ENCODE measurements at places on chromosomes 6 and 20.
A peak's percentile ranks its signal among the peaks of the same experiment; 100 is the strongest.

DNA sequence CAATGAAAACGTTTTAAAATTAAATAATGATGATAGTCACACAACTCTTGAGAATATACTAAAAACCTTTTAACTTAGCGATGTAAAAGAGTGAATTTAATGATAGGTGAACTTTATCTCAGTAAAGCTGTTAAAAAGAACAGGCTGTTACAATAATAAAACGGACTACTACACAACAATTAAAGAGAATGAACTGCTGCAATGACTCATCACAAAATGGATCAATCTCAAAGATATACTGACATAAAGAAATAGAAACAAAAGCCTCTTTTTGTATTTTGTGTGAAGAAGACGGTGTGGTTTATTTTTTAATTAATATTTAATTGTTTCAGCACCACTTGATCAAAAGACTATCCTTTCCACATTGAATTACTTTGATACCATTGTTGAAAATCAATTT lies 352.4 kb upstream of the GJE1 start:
- DNase-seq = no peak

- DNase-seq = peak; percentile 50
These were observed 133.8 kb downstream of the SMOC2 start for GRCh38 chr6:168574699-168575195.

DNA sequence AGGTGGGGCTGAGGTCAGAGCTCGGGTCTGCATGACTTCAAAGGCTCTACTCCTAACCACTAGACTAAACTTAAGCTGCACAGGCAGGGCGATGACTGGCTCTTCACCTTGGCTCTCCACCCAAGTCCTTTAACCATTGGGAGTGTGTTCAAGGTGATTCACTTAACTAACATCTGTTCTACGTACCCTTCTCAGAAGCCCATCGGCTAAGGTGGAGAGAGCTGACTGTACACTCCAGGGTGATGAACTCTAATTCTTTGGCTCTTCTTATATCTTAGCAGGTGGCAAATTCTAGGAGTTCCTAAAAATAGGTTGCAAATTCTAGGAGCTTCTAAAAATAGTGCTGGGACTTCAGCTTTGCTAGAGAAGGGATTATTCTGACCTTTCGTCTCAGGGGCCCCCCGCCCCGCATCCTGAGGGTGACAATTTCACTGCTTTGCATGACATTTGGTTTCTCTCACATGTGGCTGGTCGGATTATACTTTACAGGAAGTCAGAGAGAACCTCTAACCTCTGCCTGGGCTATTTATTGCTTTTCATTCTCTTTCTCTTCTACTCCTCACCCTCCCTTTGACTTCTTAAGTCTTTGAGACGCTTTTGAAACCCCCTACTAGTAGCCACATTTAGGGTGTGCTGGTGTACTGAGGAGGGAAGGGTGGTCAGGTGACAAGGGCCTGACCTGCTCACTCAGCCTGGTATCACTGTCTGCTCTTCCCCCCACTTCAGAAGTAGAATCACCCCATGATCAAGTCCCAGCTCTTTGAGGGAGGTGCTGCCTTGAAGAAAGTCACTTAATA lies 55.5 kb downstream of the PRDM1 start:
- no peak for DNase-seq

- no peak for DNase-seq
These were observed 468.0 kb upstream of the POU3F2 start for GRCh38 chr6:98366371-98366770.

- no peak for DNase-seq
These were observed 69.8 kb downstream of the MYB start for GRCh38 chr6:135250751-135251497.

GRCh38 chr6:157521362-157522335 lies 140.7 kb downstream of the ZDHHC14 start:
- DNase-seq = no peak

DNA sequence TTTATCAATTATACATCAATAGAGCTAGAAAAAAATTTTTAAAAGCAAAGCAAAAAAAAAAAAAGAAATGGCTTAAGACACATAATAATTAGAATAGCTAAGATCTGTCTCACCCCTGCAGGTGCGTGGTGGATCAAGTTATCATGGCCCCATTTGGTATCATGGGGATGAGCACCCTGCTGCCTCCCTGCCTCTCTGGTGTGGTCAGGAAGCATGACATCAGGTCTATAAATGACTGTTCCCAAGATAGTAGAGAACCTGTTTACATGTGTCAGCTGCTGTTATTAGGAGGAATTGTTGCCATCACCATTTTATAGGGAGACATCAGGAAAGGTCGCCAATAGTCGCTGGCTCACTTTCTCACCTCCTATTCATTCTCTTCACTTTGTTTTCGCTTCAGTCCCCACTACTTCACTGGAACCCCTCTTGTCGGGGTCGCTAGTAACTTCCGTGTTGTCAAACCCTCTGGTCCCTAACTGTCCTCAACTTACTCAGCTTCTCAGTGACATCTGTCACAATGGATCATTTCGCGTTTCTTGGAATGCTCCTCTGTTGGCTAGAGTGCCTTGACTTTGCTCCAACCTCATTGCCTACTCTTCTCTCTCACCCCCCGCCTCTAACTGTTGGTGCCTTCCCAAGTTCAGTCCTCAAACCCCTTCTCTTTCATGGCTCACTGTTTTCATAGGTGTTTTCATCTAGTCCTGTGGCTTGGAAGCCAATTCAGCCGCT lies 4.7 kb downstream of the DNTTIP1 start:
- no peak for DNase-seq

DNA sequence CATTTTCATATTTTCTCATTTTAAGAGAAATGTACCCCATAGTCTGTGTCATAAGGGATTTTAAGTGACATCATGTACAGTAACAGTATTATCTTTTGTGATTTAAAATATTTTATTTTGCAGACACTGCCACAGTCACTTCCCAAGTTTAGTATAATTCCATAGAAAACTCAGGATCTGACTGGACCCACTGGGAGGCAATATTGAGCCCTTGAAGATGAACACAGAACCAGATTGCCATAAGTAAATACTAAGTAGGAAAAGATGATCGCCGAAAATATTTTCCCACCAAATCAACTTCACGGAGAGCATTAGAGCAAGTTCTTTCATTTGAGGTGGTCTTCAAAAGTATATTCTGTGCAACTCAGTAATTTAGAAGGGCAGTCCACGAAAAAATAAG lies 17.6 kb upstream of the PKHD1 start:
- DNase-seq = no peak

GRCh38 chr6:142642651-142643050 lies 302.3 kb downstream of the HIVEP2 start:
- no peak for DNase-seq

- no peak for DNase-seq
These were observed 74.7 kb downstream of the SLC23A2 start for GRCh38 chr20:4926531-4927156.

DNA sequence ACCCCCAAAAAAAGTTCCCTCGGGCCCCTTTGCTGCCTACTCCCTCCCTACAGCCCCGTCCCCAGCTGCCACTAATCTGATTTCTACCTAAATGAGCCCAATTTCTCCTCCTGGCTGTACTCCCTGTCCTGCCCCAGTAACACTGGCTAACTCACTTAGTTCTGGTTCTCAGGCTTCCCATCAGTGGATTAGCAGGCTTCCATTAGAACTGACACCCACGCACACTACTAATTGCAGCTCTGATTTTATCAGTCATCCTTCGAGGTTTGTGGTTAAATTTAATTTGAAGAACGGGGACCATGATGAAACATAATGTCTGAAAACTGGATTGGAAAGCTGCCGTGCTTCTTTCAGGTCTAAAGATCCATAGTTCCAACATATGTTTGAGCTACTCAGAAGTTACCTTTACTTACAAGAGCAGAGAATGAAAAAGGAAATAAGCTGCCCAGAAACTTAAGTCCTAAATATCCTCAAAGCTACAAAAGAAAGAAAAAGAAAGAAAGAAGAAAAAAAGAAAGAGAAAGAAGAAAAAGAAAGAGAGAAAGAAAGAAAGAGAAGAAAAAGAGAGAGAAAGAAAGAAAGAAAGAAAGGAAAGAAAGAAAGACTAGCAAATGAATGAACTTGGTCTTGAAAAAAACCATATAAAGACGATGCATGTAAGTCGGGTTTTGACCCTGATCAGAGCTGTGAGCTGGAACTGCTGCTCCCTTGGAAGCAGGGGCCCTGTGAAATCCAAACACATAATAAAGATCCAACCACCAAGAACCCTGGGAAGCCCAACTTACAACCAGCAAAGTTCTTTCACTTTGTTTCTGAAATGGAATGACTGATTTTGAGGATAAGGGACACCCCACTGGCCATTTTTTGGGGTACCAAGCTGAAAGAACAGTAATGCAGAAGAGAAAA lies 51.7 kb downstream of the CNKSR3 start:
- no peak for DNase-seq

DNA sequence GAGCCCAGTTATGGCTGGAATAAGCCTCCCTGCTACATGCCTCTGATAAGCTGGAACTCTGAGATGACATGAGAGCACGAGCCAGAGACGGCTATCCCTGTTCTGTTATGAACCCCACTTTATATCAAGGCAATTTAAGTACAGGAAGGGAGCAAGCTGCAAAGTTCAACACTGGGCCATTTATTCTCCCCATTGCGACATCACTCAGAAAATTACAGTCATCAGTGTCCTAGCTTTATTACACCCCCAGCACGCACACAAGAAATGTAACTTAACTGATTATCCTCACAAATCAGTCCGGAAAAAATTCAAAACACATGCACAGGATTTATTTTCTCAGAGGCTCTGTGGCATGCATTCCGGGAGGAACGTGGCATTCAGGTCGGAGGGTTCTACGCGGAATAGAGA lies 125.3 kb upstream of the SLC2A12 start:
- DNase-seq = no peak

- no peak for DNase-seq
These were observed 190.3 kb downstream of the TAF4 start for GRCh38 chr20:61875221-61875885.

GRCh38 chr6:5905431-5906339 lies 101.0 kb downstream of the NRN1 start:
- DNase-seq = peak; percentile 60

DNA sequence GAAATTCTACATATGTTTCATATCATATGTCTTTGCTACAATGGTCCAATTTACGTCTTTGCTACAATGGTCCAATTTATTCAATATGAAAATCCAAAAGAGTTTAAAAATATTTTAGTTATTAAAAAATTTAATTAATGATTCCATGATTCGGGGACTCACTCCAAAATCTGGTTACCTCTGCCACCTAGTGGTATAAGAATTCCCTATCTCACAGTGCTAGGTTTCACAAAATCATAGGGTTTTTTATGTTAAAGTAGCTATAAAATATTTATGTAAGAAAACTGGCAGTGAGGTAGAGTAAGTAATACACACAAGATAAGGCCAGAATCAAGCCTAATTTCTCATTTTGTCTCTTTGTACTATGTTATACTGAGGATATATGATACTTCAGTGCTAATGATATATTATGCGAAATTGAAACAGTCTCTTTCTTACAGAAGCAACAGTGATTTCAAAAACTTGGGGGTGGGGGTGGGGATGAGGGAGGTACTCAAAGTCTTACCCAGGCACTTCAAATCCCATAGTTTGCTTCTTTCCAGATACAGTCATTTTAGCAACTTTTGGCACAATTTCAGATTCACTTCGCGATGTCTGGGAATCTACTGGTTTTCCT lies 52.3 kb downstream of the HBS1L start:
- DNase-seq = no peak

- DNase-seq = no peak
These were observed 251.1 kb downstream of the FOXC1 start for GRCh38 chr6:1860756-1861348.

GRCh38 chr6:10847684-10848083 lies 9.3 kb upstream of the MAK start:
- DNase-seq = no peak

DNA sequence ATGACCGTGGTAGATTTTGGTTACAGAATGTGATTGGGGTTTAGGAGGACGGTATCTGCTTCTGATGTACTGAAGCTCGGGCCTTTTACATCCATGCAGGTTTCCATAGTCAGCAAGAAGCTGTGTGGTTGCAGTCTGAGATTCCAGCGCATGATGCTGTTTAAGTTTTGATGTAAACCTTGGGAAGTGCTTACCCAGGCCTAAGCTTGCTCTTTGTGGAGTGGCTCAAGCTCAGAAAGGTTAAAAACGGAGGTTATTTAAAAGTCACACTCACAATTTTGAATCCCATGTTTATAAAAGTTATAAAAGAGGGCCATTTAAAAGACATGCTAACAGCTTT lies 121.4 kb downstream of the TIAM2 start:
- no peak for DNase-seq

DNA sequence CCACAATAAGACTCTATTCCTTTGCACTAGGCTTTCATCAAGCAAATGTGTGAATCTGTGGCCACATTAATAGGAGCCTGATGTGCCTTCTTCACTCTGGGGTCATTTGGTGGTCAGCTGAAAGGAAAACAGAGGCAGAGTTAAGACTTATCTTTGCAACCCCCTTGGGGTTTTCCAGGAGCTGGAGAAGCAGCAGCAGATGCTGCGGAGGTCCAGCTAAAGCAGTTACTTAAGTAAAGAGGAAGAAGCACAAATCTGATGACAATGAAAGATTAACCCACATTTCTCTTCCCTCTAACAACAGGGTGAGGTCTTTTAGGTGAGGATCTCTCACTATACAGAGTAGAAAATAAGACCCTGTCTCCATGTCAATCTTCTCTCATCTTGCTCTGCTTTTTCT lies 45.4 kb upstream of the QKI start:
- no peak for DNase-seq

DNA sequence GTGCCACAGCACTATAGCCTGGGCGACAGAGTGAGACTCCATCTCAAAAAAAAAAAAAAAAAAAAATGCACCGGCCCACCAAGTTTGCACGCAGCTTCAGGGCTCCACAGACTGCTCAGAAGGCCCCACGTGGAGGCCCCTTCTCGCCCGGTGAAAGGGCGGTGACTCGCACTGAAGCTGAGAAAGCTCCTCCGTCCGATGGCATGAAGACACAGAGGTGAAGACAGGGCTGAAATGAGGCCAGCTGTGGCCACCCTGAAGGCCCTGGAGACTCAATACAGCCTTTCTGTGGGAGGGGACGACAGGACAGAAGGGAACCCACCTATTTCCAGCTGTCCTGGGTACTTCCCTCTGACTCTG lies 84.0 kb downstream of the PTPN1 start:
- DNase-seq = no peak

GRCh38 chr6:132504757-132505156 lies 8.2 kb downstream of the STX7 start:
- no peak for DNase-seq

GRCh38 chr6:88804701-88805100 lies 158.7 kb downstream of the RNGTT start:
- no peak for DNase-seq

Data from femur (tissue), 1 donor.